ENCODE measurements at places on chromosomes 13 and 19. TPM values are rescaled to one million over a fixed set of nuclear protein-coding genes. Genes with fewer than 3 reads are reported as not detected.

The XPO4 gene
- 30.6 TPM for total RNA-seq

The CEACAM20 gene
- not detected for total RNA-seq

The SLC27A1 gene
- 11.5 TPM for total RNA-seq

The CASP14 gene
- total RNA-seq: not detected

The EMC10 gene
- 81.1 TPM for total RNA-seq

The RGS9BP gene
- 0.25 TPM for total RNA-seq

GRCh38 chr19:50837300-50837699 lies 3.9 kb upstream of the KLK15 start:
- no peak overlapping the region for H3K27ac ChIP-seq
- H3K27me3 ChIP-seq: no peaks in the 10 kb centered on the region
- no peaks in the 10 kb centered on the region for H3K36me3 ChIP-seq
- peaks cover 14% of the 10 kb centered on the region for H3K4me1 ChIP-seq
- no peak for DNase-seq
- no peak overlapping the region for H3K4me3 ChIP-seq

- H3K27me3 ChIP-seq: no peaks in the 10 kb centered on the region
- H3K4me1 ChIP-seq: peaks cover 5% of the 10 kb centered on the region
- no peak overlapping the region for H3K4me3 ChIP-seq
- DNase-seq: no peak
Measured at GRCh38 chr19:4015705-4016402, 8.3 kb downstream of the PIAS4 start.

- H3K27me3 ChIP-seq: no peaks in the 10 kb centered on the region
- H3K36me3 ChIP-seq: no peaks in the 10 kb centered on the region
- H3K4me1 ChIP-seq: no peaks in the 10 kb centered on the region
- no peak overlapping the region for H3K4me3 ChIP-seq
Measured at GRCh38 chr13:44386913-44387556, 13.4 kb downstream of the SERP2 start.

- no peak for DNase-seq
- H3K27me3 ChIP-seq: no peaks in the 10 kb centered on the region
- H3K4me3 ChIP-seq: no peak overlapping the region
- H3K36me3 ChIP-seq: no peaks in the 10 kb centered on the region
- no peak overlapping the region for H3K27ac ChIP-seq
- no peaks in the 10 kb centered on the region for H3K4me1 ChIP-seq
Measured at GRCh38 chr13:96403241-96403640, 313.3 kb downstream of the HS6ST3 start.

GRCh38 chr13:30345426-30346100 lies 38.2 kb upstream of the KATNAL1 start:
- H3K4me1 ChIP-seq: peaks cover 28% of the 10 kb centered on the region

DNA sequence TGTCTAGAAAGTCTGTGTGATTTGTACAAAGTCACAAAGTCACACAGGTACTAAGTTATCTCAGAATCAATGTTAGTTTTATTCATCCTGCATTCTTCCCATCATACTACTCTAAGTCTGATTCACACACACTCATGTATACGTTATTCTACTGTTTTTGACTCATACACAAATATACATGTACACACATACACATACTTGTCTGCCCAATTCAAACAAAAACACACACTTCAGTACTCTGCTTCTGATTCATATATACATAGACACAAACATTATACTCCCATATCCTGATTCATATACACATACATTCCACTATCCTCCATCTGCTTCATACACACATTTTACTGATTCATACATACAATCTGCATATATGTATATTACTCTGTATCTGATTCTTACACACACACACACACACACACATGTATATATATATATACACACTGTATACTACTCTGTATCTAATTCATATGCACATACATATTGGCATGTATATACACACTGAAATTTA lies 69.3 kb downstream of the KLF12 start:
- peaks cover 58% of the 10 kb centered on the region for H3K4me1 ChIP-seq
- H3K27me3 ChIP-seq: no peaks in the 10 kb centered on the region
- H3K27ac ChIP-seq: no peak overlapping the region
- H3K36me3 ChIP-seq: peaks cover 7% of the 10 kb centered on the region
- no peak overlapping the region for H3K4me3 ChIP-seq
- no peak for DNase-seq

DNA sequence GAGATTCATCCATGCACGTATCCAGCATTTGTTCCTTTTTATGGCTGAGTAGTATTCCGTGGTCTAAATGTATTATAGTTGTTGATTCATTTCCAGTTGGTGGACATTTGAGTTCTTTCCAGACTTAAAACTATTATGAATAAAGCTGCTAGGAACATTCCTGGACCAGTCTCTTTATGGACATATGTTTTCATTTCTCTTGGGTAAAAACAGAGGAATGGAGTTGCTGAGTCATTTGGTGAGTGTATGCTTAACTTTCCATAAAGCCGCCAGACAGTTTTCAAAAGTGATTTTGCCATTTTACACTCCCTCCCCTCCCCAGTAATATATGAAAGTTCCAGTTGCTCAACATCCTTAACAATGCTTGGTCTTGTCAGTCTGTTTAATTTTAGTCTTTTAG lies 116.4 kb downstream of the TSHZ3 start:
- H3K27ac ChIP-seq: no peak overlapping the region
- no peaks in the 10 kb centered on the region for H3K4me1 ChIP-seq
- H3K27me3 ChIP-seq: no peaks in the 10 kb centered on the region

DNA sequence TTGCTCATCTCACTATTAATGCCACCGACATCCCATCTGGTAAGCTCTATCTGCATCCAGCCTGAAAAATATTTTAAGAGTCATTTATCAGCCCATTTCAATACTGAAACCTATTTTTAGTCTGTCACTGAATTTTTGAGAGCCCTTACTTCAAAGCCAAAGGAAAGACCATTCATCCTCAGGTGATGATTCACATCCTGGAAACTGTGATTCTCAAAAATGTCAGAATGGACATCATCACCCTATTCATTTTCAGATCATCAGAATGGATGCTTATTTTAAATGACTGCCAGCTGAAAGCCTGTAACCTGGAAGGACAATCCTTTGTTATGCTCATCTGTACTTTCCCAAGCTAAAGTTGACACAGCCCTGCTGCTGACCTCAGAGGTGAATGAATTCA lies 27.0 kb downstream of the TNFSF11 start:
- H3K27ac ChIP-seq: no peak overlapping the region
- peaks cover 13% of the 10 kb centered on the region for H3K4me1 ChIP-seq
- H3K4me3 ChIP-seq: no peak overlapping the region
- H3K36me3 ChIP-seq: no peaks in the 10 kb centered on the region
- no peak for DNase-seq

DNA sequence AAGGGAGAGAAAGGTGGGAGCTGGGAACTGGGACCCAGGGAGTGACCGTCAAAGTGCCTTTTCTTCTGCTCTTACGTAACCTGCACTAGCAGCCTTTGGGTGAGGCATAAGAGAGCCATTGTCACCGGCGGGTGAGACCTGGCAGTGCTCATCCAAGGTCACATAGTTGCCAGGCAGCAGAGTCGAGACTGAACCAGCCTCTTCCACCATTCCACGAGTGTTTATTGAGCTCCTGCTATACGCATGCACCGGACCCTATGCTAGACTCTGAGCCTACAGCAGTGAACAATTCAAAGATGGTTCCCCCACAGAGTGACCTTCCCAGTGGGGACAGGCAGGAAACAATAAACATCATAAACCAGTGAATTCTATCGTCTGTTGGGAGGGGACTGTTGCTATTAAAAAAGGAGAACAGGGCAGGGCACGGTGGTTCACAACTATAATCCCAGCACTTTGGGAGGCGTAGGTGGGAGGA lies 18.6 kb upstream of the STRN4 start:
- no peak overlapping the region for H3K27ac ChIP-seq
- H3K4me3 ChIP-seq: no peak overlapping the region
- H3K36me3 ChIP-seq: no peaks in the 10 kb centered on the region
- H3K4me1 ChIP-seq: no peaks in the 10 kb centered on the region

DNA sequence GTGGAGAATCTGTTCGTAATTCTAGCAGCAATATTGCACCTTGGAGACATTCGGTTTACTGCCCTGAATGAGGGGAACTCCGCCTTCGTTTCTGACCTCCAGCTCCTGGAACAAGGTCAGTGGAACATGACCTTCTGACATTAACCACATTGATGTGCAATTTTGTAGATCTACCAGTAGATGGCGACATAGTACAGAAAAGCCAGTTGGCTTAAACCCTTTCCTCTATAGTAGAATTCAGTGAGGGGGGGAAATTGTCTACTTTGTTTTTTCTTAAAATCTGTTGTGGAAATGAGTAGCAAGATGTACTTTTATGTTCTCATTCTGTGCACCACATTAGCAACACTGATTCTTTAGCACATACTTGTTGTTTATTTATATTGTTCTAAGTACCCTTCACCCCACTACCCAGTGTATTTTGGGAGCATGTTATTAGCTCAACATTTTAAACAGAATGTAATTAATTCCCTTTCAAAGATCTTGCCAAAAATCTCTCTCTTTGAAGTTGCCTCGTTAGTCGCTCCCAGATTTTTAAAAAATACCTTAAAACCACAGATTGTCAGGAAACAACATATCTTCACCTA lies 332.2 kb downstream of the MYO16 start:
- DNase-seq: peak; percentile 61
- no peak overlapping the region for H3K27ac ChIP-seq
- no peaks in the 10 kb centered on the region for H3K4me1 ChIP-seq
- no peak overlapping the region for H3K4me3 ChIP-seq

GRCh38 chr13:73933795-73934194 lies 200.4 kb downstream of the KLF12 start:
- no peak overlapping the region for H3K4me3 ChIP-seq
- H3K27ac ChIP-seq: no peak overlapping the region
- H3K4me1 ChIP-seq: no peaks in the 10 kb centered on the region
- peaks cover 4% of the 10 kb centered on the region for H3K36me3 ChIP-seq

DNA sequence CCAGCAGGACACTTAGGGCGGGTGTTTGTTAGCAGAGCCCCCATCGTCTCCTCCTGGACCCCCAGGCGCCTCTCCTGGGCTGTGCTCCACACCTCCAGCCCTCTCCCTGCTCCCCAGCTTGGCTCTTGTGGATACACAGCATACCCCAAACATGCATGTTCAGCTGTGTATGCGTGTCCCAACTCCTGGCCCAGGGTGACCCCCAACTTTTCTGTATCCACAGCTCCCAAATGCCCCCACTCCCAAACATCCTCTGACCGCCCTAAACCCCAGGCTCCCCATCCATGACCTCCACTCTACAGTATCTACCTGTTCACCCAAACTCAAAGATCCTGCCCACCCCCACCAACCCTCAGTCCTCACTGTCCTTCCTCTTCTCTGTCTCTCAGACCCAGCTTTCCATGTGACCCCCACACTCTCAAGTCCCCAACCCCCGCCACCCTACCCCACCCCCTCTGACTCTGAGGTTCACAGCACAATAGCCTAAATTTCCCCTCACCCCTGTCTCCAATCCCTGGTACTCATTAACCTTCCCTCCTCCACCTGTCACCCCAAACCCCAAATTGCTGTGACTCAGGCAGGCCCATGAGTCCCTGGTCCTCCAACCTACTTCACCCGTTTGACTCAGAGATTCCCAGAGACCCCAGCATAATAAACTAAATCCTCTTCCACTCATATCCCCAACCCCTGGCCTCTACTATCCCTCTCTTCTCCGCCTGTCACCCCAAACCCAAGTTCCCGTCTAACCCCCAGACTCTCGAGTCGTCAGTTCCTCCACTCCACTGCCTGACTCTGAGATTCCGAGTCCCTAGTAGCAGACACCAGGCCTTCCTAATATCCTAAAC lies 968 bp downstream of the UBE2M start:
- H3K4me3 ChIP-seq: peak overlapping the region; percentile 76
- H3K36me3 ChIP-seq: peaks cover 4% of the 10 kb centered on the region
- peak overlapping the region; percentile 98 for H3K27ac ChIP-seq
- no peak for DNase-seq
- peaks cover 60% of the 10 kb centered on the region for H3K4me1 ChIP-seq

DNA sequence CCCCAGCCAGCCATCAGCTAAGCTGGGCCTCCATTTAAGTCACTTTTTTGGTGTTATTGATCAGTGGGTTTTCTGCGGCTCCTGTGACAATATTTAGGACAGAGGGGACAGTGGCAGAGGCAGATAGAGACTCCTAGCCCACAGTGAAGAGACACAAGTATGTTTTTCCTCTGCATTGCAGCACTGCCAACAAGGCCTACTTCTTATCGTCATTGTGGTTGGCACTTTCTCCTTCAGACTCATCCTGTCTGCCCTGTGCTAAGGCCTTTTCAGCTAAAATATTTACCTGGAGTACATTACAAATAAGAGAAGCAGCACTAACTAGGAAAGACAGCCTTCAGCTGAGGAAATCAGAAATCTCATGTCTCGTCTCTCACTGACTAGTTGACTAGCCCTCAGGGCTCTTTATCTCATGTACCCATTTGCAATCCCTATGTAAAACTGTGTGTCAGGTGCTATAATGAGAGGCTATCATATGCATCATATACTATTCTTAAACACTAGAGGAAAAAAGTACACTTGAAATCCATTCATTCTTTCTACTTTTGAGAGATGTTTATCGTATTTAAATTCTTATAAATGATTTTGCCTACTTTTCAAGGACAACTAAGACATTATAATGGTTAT lies 62.2 kb downstream of the ZAR1L start:
- no peaks in the 10 kb centered on the region for H3K4me1 ChIP-seq
- DNase-seq: no peak
- no peaks in the 10 kb centered on the region for H3K27me3 ChIP-seq
- H3K4me3 ChIP-seq: no peak overlapping the region

DNA sequence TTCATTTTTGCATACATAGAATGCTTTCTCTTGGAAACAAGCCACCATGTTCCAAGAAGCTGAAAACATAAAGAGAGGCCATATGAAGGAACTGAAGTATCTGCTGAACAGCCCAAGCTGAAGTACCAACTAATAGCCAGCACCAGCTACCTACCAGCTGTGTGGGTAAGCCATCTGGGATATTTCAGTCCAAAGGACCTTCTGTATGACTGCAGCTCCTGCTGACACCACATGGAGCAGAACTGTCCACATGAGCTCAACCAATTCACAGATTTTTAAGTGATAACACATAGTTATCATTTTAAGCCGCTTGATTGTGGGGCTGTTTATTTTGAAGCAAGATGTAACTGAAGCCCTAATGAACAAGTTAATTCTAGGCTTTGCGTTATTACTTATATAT lies 621.1 kb upstream of the KLHL1 start:
- no peaks in the 10 kb centered on the region for H3K36me3 ChIP-seq
- no peaks in the 10 kb centered on the region for H3K27me3 ChIP-seq
- H3K4me1 ChIP-seq: no peaks in the 10 kb centered on the region
- no peak for DNase-seq
- H3K4me3 ChIP-seq: no peak overlapping the region

GRCh38 chr13:49693191-49693733 lies 2.0 kb upstream of the EBPL start:
- H3K27me3 ChIP-seq: no peaks in the 10 kb centered on the region
- no peak for DNase-seq
- H3K27ac ChIP-seq: no peak overlapping the region

DNA sequence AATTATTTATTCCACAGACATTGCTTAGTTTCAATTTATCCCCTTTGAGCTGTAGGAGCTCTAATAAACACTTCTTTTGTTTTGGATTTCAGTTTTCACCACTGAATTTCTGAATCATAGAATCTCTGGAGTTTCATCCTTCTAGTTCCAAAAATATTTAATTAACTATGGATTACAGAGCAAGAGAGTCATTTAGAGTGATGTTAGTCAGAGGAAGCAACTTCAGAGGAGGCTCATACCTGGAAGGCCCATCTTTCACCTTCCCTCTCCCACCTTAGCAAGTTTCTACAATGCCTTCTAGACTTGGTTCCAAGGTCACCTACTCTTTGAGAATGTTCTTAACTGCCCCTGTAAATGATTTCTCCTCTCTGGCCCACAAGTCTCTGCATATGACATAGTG lies 353.2 kb downstream of the SPRY2 start:
- H3K4me1 ChIP-seq: no peaks in the 10 kb centered on the region
- DNase-seq: no peak
- H3K36me3 ChIP-seq: no peaks in the 10 kb centered on the region
- no peak overlapping the region for H3K27ac ChIP-seq
